ENCODE measurements at places on chromosomes 7 and 10.

DNA sequence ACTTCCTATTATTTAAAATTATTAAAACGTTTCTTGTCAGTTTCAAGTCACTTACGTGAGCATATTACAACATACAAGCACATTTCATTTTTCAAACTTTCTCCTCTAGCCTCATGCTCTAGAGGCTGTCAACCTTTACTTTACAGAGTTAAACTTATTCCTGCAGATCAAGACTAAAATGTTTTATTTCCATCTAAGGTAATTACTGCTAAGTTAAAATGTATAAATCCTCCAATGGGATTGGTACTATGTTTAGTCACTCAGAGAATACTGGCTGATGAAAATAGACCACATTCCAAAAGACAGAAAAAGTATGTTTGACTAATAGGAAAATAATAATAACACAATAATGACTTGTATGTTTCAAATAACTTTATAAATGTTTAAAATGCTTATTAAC is 8.4 kb upstream of the TRDMT1 start:
- DNase-seq: no peak

- no peak for DNase-seq
Observed at GRCh38 chr7:30865821-30866220, 45.8 kb upstream of the AQP1 start.

GRCh38 chr7:45716380-45717203 is 142.4 kb downstream of the ADCY1 start:
- DNase-seq: no peak

DNA sequence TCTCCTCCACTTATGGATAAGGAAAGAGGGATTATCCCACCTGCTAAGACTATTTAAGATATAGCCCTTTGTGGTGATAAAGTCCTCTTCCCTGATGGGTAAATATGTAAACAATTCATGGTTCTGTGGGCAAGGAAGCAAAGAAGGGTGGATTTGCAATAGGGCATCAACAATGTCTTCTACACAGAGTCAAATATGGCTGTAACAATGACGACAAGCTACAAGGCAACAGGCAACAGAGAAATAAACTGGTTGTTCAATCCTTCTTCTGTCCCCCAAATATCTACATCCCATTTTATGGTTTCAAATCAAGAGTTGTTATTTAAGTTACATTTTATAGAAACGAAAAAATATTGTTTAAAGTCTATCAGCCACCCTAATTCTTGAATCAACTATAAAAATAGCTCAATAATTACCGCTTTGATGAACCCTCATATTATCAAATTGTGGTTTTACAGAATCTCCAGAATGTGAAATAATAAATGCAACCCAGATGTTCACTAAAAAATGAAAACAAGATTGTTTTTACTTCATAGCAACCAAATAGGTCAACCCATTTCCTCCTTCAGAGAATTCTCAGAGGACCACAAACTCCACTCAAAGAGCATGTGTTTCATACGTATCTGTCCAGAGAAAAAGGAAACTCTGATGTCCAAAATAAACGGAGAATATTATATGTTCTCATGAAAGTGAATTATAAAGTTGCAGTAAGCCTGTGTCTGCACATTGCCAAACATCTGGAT is 13.8 kb downstream of the CYTH3 start:
- no peak for DNase-seq

- no peak for DNase-seq
Observed at GRCh38 chr10:133082685-133083421, 4.9 kb upstream of the ADGRA1 start.

DNA sequence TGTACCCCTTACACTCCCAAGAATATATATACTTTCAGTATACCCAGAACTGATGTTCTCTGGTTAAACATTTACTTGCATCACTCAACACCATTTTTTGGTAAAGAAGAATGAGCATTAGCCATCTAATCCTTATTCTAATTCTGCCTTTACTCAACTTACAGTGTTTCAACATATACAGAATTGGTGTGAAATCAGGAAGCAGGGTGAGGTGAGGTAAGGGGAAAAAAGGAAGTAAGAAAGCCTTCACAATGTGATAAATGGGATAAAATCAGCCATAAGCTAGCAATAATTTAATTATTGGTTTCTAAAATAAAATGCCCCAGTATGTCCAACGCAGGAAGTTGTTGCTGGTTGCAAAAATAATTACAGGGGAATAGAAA is 605.4 kb downstream of the KCNMA1 start:
- DNase-seq: no peak

DNA sequence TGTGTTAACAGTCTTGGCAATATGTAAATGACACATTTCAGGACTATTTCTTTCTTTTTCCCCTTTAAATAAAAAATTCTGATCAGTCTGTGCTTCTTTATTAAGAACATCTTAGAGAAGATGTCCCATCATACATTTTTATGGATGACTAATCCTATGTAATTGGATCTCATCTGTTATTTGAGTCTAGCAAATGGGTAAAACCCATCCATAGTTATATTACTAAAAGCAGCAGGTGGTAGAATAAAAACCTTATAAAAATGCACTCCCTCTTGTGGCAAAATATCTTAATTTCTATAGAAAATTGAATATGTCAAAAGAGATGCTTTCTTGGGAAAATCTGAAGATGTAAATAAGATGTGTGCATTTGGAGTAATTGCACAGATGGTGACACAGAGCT is 35.3 kb downstream of the TRRAP start:
- no peak for DNase-seq

DNA sequence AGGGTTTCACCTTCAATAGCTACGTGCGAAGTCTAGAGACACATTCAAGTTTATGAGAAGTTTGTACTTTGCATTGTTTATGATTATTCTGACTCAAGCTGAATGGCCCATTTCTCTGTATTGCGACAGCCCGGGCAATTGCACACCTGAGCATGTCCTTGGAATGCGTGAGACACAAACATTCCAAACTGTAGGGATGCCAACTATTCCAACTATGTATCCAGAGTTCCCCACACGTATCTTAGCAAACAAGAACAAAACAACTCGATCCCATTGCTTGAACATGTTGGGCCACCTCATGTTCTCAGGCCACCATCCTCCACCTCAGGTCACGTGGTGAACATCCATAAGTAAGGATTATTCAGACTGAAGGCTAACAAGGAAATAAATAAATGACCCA is 51.4 kb upstream of the EGFR start:
- no peak for DNase-seq

DNA sequence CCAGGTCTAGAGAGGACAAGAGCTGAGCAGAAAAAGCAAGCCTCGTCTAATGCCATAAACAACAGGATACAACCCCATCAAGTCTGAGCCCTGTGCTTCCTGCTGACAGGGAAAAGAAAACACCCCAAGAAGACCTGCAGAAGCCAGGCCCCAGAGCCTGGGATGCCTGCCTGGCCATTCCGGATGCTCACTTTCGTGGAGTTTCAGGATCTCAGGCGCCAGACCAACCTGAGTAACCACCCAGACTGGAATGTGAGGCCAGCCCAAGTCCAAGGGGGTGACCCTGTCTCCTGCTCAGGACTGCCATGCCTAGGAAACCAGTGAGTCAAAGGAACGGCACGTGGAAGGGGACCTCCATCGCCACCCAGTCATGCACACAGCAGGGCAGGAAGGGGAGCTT is 74.3 kb downstream of the PLXNA4 start:
- DNase-seq: no peak

DNA sequence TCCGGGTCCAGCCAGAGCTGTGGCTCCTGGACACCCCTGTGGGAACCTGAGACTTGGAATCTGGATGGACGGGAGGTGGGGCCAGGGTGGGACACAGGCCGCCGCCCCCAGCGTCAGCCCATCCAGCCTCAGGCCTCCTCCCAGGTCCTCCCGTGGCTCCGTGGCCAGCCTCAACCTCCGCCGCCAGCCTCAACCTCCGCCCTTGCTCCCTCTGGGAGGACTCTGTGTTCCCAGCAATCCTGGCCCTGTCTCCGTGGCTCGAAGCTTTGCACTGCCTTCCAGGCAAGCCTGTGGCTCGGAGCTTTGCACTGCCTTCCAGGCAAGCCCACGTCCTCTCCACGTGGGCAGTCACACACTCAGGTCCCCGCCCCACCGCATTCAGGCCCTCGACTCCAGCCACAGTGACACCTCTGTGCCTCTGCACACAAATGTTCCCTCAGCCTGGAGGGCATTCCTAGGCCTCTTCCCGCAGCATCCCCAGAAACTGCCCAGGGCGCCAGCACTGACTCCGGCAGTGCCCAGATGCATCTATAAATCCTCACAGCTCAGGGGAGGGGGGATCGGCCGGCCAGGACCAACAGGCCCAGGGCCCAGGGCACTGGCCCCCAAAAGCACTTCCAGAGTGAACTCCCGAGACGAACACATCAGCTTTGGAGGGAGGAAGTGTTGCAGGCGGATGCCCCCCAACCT is 44.7 kb upstream of the PDGFA start:
- DNase-seq: no peak

DNA sequence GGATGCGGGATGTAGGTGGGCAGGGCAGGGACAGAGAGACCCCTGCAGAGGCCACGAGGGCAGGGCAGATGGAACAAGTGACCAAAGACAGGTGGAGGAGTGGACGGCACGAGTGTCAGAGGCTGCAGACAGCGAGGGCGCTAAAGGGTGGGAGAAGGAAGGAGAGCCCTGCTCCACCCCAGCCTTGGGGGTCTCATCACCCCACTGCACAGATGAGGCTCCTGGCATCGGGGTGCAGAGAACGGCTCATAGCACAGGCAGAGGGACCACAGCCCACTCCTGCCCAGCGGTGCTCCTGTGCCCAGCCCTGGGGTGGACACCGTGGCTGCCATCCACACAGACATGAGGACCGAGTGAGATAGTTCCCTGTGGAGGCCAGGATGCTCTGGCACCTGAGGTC is 2.2 kb upstream of the LAT2 start:
- no peak for DNase-seq

DNA sequence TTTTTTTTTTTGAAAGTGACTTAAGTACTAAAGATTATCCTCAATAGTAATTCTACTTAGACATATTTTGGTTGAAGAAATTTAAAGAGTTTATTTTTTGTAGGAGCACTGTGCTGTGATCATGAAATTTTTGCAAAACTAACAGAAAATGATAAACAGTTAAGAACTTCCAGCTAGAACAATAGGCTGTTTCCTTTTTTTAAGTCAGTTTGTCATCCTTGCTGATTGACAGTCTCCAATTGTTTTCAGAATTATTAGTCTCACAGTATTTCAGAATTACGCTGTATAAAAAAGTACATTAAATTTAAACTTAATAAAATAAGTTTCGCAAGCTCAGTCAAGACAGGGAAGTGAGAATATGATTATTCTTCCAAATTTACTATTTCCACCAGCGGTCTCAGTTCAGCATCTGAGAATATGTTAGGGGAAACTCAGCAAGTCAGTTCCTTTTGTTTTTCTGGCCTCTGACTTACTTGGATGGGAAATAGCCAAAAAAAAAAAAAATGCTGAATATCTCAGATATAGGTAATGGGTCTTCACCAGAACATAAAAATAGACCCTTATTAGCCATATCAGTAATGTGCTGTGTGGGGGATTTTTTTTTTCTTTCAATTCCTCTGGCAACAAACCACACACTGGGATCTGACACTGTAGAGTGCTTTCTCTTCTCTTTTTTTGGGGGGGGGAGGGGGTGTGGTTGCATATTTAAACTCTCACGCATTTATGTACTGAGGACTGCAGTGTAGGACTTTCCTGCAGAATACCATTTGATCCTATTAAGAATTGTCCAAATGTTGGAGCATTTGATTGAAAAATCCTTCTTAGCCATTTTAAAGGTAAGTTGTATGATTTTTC is at the start of gene CD36:
CD36 (plus strand) TSS at position 732 of the 855 bp plus-strand sequence. CDS start 8,099 bp downstream, outside the sequence.
- DNase-seq: no peak

DNA sequence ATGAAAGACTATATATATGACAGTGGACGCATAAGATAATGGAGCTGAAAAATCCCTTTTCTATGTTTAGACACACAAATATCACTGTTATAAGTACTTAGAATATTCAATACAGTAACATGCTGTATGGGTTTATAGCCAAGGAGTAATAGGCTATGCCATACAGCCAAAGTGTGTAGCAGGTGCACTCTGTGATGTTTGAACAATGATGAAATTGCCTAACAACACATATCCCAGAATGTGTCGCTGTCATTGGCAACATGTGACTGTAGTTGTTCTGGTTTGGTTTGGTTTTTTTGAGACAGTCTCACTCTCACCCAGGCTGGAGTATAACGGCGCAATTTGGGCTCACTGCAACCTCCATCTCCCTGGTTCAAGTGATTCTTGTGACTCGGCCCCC is 26.1 kb downstream of the NOM1 start:
- no peak for DNase-seq

DNA sequence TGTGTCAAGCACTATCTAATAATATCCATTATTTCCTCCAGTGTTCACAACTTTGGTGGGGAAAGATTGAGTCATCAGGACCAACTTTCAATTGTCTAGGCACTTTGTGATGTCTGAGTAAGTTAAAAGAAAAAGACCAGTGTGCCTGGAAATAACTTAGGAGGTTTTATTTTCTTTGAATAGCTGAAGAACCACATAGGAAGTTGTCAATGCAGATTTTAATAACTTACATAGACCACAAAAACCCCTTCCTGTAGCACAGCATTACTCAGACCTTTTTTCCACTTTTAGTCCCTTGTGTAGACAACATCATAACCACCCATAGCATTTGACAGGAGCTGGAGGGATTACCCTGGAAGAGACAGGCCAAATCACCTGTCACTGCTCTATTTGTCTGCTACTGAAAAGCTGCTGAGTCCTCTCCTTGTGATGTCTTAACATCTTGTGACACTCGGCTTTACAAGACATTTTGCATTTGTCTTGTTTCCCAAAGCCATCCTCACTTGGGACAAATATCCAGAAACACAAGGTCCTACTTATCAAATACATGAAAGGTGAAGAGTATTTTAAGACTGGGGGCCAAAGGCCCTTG is 241.5 kb upstream of the PTER start:
- no peak for DNase-seq

GRCh38 chr10:6407034-6407721 is 172.9 kb downstream of the PRKCQ start:
- DNase-seq: no peak

GRCh38 chr10:15370856-15371701 is at the start of gene FAM171A1:
Gene FAM171A1 (minus strand): TSS chr10:15371289. CDS start chr10:15371052, 237 bp downstream.
- DNase-seq: peak; percentile 11

DNA sequence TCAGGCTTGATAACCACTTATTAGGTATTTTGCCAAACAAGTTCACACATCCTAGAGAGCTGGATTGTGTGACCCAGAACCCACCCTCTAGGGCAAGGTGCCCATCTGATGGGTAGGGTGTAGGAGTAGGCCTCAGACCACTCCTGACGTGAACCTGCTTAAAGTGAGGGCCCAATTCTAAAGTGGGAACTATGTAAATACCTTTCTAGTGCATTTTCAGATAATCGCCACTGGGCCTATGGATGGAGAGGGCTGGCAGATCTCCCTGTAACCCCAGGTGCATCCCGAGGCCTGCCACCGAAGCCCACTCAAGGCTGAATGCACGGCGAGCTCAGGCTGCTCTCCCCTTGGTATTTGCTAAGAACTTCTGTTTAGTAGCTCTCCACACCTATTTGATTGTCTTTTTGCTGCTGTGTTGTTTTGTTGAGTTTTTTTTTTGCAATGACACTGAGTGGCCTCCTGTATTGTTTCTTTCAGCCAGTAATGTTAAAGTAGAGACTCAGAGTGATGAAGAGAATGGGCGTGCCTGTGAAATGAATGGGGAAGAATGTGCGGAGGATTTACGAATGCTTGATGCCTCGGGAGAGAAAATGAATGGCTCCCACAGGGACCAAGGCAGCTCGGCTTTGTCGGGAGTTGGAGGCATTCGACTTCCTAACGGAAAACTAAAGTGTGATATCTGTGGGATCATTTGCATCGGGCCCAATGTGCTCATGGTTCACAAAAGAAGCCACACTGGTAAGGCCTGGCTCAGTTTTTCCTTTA is 71.7 kb downstream of the IKZF1 start:
- no peak for DNase-seq

GRCh38 chr7:156818133-156818532 is 74.8 kb downstream of the LMBR1 start:
- DNase-seq: no peak
